Putamen (tissue), 1 donor: ENCODE measurements at places on chromosomes 7 and 10.

DNA sequence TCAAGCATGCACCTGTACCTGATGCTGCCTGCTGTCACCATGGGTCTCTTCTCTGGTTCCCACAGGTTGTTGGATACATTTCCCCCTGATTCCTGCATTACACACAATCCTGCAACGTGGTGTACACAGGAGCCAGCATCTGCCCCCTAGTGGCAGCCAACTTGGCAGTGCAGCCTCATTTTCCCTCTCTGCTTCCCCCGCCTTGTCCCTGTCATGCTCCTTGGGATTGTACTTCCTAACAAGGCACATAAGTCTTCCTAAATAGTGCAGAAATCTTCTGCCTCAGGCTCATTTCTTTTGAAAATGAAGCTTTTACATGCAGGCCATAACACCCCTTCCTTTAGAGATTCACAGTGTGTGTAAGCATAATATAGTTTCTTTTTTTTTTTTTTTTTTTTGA is 387.5 kb downstream of the CCSER2 start:
- DNase-seq, result no peak

- DNase-seq, result no peak
Observed at GRCh38 chr10:23826421-23826820, 382.5 kb upstream of the KIAA1217 start.

GRCh38 chr10:125455855-125456254 is 227.1 kb downstream of the TEX36 start:
- no peak for DNase-seq

DNA sequence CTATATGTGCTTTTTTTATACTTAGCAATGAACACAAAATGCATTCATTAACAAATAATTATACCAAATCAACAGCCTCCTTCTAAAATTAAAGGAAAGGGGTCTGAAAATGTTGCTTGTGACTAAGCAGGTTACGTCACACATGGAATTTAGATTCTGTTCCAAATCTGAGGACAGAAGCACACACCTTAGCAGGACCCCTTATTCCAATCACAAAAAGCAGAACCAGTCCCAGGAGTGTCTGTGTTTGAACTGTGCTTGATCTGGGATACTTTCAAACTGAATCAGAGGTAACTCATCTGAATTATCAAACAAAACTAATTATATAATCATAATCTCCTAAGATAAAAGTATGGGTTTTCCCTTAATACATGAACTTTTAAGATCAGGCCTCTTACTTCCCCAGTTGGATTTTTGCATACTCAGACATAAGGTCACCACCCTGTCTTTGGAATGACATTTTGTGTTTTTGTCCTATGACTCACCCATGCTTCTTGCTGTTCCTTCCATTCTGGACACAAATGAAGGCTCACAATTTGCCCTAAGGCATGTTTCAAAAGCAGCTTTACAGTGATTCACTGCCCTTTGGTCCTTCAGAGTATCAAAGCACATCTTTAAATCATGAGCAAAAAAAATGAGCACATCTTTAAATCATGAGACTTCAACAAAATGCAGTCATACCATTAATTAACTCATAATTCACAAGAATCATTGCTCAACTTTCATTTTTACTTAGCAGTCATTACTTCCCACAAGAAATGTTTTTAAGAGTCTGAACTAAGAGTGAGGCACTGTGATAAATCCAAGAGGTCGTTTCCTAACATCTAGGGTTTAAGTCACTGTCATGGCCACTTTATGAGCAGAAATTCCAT is 35.5 kb downstream of the SEMA3C start:
- DNase-seq, result no peak

- no peak for DNase-seq
Observed at GRCh38 chr7:15685358-15686294, 857 bp downstream of the MEOX2 start.

DNA sequence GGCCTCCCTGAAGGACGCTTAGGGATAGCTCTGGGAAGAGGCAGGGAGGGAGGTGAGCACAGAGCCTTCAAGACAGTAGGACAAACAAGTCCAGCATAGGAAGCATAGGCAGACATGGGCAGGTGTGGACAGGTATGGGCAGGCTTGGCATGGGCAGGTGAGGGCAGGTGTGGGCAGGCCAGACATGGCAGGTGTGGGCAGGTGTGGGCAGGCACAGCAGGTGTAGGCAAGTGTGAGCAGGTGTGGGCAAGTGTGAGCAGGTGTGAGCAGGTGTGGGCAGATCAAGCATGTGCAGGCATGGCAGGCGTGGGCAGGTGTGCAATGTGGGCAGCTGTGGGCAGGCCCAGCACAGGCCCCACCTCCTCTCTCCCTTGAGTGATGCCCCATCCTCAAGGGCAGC is 148.8 kb upstream of the ZMIZ1 start:
- DNase-seq, result no peak

GRCh38 chr7:55515569-55516279 is 56.6 kb downstream of the VOPP1 start:
- no peak for DNase-seq

DNA sequence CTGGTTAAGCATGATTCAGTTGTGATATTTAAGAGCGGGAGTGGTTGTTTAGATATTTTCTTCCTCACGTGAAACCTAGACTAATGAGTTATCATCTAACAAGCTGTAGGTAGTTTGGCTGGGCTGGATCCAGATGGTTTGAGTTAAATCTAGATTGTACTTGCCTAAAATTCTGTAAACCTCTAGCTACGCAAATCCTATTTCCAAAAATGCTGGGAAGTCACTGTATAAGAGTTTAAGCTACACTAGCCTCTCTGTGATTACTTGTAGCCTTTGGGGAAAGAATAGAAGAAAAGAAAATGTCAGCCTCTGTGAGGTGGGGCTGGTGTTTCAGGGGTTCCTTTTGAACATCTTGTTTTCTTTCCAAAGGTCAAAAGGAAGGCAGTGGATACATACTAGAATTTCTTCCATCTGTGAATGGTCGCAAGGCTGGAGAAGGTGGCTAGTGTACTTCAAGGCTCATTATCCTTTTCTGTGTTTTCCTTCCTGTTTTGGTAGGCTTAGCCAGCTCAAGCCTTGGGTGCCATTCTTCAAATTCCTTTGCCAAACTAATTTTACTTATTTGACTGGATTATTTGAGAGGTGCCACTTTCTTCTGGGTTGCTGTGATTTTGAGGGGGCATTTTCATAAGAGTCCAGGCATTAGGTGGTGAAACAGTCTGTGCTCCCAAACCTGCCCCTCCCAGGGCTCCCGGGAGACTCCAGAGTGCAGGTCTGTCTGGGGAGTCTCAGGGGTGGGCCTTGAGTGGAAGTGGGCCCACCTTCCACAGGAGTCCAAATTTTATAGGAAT is 5.2 kb upstream of the EN2 start:
- DNase-seq, result no peak

DNA sequence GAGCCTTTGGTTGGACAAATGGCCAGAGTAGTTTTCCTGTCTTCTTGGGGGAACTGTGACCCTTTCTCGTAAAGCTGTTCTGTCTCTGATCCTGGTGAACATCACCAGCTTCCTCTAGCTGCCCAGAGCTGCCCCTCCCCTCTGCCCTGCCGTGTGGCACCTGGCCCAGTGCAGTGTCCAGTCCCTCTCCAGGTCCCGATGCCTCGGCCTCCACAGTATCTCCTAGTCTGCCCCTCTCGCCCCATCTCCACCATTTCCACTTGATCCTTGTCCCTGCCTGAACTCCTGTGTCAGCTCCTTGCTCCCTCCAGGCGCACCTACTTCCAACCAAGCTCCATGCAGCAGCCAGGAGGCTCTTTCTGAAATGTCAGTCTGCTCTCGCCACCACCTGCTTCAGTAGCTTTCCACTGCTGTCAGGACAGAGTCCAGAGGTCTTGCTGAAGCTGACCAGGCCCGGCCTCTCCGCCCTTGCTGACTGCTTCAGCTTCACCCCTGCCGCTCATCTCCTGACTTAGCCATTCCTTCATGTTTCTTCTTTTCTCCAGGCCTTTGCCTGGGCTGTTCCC is 133.6 kb downstream of the GRK5 start:
- no peak for DNase-seq

GRCh38 chr10:89980166-89980565 is 278.8 kb downstream of the KIF20B start:
- DNase-seq, result no peak

DNA sequence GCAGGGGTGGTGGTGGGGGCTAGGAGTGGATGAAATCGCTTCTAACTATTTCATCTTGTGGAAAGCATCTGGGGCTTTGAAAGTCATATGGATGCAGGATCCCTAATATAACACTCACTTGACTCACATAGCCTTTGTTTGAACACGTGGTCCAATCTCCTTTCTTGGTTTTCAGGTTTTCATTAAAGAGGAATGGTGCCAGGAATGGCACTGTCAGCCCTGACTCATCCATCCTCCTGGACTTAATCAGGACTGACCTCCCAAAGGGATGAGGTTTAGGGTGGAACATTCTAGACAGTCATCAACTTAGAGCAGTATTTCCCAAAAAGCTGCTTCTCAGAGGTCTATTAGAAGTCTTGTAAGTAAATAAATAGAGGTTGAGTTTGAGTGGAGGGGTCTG is 162.0 kb upstream of the PLXNA4 start:
- no peak for DNase-seq

DNA sequence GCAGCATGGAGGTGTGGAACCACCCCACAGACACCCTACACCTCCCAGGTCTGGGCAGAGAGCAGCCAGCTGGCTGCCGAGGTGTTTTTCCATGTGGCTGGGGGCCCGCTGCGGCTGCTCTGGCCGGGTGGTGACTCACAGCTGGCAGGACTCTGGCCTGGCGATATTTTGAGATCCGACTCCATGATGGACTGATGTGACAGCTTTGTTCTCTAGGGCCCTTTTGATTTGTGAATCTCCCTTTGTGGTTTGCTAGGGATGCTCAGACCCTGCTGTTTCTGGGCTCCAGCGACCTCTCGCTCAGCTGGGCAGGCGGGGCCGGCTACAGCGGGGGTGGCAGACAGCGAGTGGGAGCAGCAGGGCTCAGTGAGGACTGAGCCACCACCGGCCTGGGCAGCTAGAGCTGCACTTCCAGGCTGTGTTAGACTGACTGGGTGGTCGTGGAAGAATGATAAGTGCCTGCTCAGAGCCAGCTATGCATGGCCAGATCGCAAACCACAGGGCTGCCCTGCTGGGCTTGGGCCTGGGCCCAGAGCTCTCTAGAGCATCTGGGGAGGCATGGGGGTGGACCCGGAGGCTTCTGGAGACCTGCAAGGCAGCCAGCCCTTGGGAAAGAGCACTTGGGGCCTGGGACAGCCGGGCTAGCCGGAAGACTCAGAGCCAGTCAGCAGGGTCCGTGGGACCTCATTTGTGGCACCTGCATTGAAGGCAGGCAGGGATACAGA is 46.2 kb upstream of the GDF10 start:
- no peak for DNase-seq

- no peak for DNase-seq
Observed at GRCh38 chr10:17290226-17290625, 62.2 kb downstream of the VIM start.

- no peak for DNase-seq
Observed at GRCh38 chr10:132397671-132398565, 918 bp downstream of the PWWP2B start.

DNA sequence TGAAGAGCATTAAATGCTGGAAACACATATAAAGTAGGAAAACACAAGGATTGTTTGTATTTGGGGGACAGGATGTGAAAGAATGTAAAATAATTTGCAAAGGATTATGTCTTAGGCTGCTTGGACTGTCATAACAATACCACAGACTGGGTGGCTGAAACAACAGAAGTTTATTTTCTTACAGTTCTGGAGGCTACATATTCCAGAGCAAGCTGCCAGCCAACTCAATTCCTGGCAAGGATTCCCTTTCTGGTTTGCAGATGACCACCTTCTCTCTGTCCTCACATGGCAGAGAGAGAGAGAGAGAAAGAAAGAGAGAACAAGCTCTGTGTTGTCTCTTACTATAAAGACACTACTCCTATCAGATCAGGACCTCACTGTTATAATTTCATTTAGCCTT is 8.8 kb upstream of the LAMB4 start:
- no peak for DNase-seq

DNA sequence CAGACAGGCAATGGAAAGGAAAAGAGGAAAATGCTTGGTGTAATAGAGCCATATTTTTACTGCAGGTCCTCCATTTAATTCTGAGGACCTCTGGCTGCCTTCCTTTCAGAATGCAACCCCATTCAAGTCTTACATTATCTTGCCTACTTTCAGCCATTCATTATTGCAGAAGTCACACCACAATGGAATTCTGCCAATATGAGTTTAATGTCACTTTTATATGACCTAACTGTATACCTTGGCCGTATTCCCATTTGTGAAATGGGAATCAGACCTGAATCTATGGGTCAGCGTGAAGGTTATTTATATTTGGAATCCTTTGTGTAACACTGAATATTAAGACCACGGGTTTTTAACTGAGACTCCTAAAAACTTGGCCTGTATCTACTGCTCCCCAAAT is 241.7 kb upstream of the AOAH start:
- no peak for DNase-seq

- DNase-seq, result no peak
Observed at GRCh38 chr7:44262031-44262430, 61.3 kb downstream of the YKT6 start.

DNA sequence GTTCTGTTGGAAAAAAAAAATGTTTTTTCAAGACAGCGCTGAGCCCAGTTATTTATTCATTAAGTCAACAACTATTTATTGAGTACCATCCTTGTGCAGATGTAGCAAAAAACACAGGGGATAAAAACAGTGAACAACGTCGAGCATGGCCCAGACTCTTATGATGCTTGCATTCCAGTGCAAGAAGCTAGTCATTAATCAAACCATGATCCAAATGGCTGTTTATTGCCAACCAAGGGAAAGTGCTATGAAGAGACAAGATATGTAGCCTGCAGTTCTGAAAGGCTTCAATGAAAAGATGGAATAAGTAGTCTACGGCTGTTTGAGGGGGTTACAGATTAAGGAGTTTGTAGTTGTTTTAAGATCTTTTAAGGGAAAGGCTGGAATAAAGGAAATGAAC is 262.3 kb downstream of the NEBL start:
- DNase-seq, result no peak

DNA sequence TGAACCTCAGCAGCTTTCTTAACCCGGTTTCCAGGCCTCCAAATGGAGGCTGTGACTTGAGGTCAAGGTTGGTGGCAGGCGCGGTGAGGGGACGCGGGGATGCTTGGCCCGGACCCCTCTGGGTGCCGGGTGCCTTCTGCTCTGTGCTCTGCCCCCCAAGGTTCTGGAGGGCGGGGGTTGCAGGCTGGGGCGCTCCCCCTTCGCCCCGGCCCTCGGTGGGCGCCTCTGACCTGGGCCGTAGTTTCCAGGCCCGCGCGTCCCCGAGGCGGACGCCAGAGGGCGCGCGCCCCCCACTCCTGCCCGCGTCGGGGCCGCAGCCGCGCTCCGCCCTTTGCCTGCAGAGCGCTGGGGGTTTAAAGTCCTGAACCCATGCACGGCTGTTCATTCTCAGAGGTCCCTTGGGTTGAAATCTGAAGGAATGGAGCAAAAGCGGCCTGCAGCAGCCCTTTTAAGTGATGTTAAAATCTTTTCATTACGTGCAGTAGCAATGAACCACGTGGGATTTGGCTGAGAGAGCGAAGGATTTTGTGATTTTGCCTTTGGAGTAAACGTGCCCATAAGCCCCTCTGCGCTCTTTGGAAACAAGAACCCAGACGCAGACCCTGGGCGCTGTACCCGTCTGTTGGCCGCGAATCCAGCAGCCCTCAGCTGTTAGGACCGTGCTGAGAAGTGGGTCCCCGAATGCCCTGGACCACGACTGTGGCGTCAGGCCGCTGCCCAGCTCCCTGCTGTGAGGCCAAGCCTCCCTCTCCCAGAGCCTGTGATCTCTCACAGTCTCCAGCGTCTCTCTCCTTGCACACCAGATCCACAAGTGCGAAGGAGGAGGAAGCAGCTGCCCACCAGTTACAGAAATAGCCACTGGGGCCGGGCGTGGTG is 135.0 kb downstream of the ACTR3B start:
- DNase-seq, result no peak
